ENCODE measurements at places on chromosomes 7 and 10.

DNA sequence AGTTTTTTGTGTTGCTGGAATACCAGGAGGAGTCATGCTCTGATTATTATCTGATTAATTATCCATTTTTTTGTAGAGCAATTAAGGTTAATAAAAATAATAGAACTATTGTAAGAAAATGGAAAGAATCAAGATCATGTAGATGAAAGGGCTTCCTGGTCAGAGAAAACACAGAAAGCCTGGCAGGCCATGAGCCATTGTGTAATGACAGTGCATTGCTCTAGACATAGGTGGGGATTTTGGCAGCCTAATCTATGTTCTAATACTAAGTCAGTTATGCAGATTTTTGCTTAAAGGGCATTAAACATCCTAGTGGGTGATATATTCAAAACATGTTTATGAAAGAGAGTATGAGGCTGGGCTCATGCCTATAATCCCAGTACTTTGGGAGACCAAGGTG is 198.2 kb downstream of the PPP1R9A start:
- ATAC-seq = no peak

GRCh38 chr7:87628780-87629569 is 777 bp downstream of the RUNDC3B start:
- ATAC-seq = peak; percentile 57

DNA sequence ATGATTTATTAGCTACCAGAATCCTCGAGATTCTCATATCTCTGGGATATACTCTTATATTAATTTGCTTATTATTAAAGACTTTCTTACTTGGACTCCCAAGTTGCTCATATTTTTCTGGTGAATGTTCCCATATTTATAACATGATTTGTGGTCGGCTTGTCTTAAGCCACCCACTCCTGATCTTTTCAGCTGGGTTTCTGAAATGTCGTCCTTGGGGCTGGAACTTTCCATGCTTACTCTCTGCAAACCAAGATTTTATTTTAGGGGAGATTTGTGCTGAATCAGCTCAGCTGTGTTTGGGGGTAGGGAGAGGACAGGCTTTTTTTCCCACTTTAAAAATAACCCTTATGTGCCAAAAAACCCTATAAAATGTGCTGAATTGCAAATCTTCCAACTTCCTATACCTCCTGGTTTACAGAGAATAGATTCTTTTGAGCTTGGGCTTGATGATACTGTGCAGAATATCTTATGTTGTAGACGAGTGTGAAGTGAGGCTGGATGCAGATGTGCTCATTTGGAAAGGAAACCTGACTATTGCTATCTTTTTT is 162.1 kb downstream of the SND1 start:
- no peak for ATAC-seq

DNA sequence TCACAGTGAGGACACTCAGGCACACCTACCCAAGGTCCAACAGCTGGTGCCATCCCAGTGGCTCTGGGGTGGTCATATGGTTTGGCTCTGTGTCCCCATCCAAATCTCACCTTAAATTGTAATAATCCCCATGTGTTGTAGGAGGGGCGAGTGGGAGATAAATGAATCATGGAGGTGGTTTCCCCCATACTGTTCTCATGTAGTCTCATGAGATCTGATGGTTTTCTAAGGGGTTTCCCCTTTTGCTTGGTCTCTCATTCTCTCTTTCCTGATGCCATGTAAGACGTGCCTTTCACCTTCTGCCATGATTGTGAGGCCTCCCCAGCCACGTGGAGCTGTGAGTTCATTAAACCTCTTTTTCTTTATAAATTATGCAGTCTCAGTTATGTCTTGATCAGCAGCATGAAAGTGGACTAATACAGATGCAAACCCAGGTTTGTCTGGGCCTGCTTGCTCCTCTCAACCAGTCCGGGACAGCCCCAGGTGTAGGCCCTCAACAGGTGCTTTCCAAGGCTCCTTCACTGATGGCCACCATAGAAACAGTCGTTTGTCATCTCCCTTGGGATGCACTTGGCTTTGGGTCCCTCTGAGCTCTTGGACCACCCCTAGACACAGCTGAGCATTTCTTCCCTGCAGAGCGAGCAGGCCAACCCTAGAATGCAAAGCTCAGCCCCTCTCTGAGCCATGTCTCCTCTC is 101.3 kb upstream of the CTBP2 start:
- no peak for ATAC-seq

DNA sequence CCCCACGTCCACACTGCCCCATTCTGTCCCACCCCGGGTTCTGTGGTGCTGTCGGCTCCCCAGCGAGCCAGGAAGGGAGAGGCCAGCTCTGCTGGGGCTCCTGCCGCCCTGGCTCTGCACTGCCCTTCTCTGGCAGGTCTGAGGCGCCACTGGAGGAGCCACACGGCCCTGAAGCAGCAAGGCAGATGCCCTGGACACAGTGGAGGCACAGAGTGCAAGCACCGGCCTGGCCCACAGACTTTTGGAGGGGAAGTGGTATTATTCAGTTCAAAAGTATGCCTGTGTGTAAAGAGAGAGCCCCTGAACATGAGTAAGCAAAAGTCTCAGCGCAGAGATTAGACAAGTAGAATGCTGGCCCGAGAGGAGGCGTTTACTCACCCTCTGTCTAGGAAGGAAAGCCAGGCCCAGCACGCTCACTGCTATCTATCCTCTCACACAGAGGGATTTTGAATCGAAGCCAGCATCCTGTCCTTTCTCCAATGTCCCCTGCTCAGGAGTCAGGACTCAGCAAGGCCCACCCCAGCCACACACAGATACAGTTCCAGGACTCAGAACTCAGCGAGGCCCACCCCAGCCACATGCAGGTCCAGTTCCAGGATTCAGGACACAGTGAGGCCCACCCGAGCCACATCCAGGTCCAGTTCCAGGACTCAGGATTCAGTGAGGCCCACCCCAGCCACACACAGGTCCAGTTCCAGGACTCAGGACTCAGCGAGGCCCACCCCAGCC is 115.0 kb downstream of the EGFR start:
- ATAC-seq = peak; percentile 6

- ATAC-seq = peak; percentile 40
These were observed 624 bp upstream of the CEP55 start for GRCh38 chr10:93495654-93496321.

- peak; percentile 44 for ATAC-seq
These were observed 211.1 kb upstream of the IGFBP3 start for GRCh38 chr7:46131916-46132795.

- no peak for ATAC-seq
These were observed 115.1 kb downstream of the ICA1 start for GRCh38 chr7:8146788-8147413.

DNA sequence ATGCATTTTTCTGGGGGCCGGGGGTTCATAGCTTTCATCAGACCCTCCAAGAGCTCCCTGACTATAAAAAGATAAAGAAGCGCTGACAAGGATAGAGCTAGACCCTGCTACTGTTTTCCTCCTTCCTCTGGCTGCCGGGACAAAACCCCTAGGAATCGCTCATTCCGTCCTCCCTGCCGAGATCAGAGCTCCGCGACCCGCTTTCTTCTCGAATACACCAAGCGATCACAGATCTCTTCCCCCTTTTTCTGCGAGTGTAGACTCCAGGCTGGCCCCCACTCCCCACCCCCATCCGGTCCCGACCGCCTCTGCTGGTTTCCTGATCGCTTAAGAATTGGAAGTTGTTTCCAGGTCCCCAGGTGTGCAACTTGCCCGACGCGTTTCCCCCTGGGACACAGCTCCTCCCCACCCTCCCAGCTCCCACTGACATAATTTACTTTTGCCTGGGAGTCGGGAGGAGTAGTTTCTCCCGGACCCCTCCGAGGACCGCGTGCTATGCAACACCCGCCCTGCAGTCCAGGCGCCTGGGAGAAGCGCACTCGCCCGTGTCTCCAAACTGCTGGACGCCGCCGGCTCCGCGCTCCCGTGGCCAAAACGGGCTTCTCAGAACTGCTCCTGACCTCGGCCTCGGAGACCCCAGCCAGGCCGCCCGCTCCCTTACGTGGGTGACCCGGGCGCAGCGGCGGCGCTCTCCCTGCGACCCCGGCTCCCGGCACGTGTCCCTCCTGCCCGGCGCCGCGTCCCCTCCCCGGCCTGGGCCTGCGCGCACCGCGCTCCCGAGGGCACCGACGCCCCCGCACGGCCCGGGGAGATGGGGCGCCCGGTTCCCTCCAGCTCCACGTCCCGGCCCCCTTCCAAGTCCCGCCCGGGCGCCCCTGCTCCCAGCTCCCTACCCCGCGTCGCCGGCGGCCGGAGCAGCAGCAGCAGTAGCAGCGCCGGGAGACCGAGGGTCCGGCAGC is 552 bp downstream of the IL15RA start:
- peak; percentile 42 for ATAC-seq

DNA sequence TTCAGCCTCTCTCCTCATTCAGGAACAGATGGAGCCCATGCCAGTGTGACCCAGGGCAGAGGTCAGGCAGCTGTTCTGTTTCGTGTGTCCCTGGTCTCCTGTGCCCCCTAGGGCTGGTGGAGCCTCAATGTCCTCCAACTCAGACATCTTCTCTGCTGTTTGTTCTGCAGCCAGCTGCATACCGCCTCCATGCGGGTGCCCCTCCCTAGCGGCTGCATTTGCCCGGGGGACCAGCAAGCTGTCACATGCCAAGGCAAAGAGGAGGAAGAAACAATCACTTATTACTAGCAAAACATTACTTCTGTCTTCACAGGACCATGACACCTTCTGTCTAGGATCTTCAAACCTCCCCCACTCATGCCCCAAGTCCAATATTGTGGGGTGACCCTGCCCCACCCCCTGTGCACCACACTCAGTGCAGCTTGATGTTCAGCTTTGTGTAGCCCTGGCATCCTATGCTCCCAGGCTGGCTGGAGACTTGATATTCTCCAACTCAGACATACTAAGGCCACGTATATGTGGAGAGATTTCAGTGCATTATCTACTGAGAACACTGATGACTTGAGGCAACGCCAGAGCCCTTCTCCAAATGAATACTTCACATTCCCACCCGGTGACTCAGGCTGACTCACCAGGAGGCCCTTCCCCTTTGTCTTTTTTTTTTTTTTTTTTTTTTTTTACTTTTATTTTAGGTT is 188.9 kb downstream of the SKIDA1 start:
- no peak for ATAC-seq

- no peak for ATAC-seq
These were observed 58.7 kb downstream of the ZRANB1 start for GRCh38 chr10:125000366-125001312.

Data from stimulated activated memory B cell treated with anti-CD40 and anti-IgM and Interleukin-4, amounts not matched to agents 10 μg/mL and 1 μg/mL and 100 μg/mL, for 72 hours (primary cell).